ENCODE measurements at places on chromosomes 2 and 18.

GRCh38 chr2:145221032-145221431, 701.1 kb upstream of the ZEB2 start:
- no peak for DNase-seq

GRCh38 chr18:76488190-76488589, 6.9 kb downstream of the ZNF516 start:
- DNase-seq: no peak

GRCh38 chr18:45068400-45069094, 387.9 kb downstream of the SETBP1 start:
- DNase-seq: peak; percentile 63

- no peak for DNase-seq
Observed at GRCh38 chr2:55111230-55111569, 60.9 kb upstream of the RTN4 start.

DNA sequence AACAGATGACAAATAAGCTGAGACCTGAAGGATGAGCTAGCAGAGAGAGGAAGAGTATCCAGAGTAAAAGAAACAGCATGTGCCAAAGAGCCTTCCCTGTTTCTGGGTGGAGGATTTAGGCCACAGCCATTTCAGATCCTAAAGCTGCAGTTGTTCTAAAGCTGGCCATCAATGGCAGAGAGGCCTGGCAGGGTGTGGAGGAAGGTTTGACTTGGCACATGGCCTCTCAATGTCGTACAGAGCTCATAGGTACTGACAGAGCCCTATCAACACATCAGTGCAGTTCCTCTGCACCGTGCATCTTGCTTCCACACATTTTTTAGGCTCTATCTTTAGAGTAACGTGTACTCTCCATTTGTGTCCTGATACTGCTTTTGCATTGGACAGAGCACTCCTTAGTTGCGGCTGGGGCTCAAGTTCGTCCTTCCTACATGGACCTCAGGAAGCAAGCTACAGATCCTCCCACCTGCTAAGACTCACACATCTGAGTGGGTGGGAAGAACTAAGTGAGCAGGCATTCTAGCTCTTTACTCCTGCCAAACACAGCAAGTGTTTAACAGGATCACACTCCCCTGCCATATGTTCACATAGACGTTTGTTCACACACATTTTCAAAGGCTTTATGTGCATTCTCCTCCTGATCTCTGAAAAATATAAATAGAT, 3.0 kb upstream of the CHMP3 start:
- no peak for DNase-seq

GRCh38 chr2:147773479-147773878, 71.3 kb upstream of the ACVR2A start:
- DNase-seq: no peak

- DNase-seq: no peak
Observed at GRCh38 chr2:230161184-230161583, 58.6 kb downstream of the SP110 start.
